ENCODE measurements at places on chromosomes 13 and 19. TPM values are rescaled to one million over a fixed set of nuclear protein-coding genes. Genes with fewer than 3 reads are reported as not detected.
A peak's percentile ranks its signal among the peaks of the same experiment; 100 is the strongest.

KIRREL2 gene
- not detected for total RNA-seq

ZNF571 gene
- 2.0 TPM for total RNA-seq

ZNF91 gene
- total RNA-seq, result 17.0 TPM

FFAR2 gene
- total RNA-seq, result not detected

CRLF1 gene
- total RNA-seq, result not detected

ZNF382 gene
- total RNA-seq, result 4.3 TPM

DNA sequence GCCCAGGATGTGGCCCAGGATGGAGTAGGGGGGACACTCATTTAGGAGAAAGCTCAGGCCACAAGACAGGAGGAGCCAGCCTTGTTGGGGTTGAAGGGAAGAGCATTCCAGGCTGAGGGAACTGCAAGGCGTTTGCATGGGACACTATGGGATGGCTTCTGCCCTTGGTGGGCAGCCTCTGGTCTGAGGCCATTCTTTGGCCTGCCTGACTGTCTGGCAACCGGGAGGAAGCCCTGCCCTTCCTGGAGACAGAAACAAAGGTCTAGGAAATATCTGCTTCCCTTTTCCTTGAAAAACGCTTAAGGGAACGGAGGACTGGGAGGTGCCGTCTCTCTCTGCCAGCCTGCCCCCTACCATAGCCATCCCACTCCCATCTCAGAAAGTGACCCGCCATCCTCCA lies 2.8 kb upstream of the ICAM1 start:
- peak; percentile 37 for DNase-seq

DNA sequence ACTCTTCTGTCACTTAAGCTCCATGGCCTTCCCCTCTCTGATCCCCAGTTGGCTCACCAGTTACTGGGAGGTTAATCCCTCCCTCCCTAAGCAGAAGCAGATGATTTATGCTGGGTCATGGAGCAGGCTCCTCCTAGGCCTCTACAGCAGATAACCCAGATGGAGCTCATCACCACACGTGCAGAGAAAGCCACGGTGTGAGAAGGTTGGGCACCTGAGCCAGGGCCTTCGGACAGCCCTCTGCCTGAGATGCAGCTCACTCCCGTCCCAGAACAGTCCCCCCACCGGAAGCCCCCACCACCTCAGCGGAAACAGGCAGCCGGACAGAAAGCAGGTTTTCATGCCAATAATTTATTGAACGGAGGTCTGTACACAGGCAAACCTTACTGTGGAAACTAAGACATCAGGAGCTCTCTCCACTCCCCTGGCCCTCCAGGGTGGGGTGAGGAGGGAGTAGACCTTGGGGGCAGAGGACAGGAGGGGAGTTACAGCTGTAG lies 9.8 kb downstream of the ZNF526 start:
- no peak for DNase-seq

DNA sequence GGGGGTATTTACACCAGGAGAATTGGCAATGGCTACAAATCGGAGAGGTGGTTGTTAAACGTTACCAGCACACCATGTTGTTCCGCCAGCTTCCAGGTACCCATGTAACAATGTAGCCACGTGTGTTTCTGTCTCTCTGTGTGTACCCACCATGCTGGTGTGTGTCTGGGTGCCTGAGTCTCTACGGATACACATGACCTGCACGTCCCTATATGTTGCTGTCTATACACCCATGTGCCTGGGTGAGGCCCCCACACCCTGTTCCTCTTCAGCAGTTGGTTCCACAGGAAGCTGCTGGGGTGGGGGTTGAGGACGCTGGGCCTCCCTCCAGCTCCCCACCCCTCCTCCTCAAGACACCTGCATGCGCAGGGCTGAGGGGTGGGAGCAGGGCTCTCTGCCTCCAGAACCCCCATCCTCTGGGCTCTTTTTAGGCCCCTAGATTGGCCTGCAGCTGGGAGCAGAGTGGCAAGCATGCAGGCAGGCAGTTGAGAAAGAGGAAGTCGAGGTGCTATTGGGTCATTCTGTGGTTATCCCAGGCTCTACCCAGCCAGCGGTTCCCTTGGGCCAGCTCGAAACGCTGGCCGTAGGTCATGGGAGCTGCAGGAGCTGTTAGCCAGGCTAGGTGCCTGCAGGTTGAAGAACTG lies at the start of gene ARHGEF18:
ARHGEF18 (plus strand) TSS at position 351 of the 644 bp plus-strand sequence. CDS start 13,954 bp downstream, outside the sequence.
- DNase-seq, result no peak

DNA sequence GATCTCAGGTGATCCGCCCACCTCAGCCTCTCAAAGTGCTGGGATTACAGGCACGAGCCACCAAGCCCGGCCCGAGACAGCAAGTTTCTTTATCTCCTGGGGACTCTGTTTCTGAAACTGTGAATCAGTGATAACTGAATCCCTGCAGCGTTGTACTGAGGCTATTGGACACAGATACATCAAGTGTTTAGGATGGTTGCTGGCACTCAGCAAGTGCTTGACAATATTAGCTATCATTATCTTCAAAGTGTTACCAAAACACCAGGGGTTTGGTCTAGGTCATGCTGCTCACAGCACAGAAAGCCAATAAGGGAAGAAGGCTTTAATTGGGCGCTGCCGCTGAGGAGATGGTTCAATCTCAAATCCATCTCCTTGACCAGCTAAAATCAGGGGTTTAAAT lies 20.5 kb upstream of the PNMA8C start:
- no peak for DNase-seq

DNA sequence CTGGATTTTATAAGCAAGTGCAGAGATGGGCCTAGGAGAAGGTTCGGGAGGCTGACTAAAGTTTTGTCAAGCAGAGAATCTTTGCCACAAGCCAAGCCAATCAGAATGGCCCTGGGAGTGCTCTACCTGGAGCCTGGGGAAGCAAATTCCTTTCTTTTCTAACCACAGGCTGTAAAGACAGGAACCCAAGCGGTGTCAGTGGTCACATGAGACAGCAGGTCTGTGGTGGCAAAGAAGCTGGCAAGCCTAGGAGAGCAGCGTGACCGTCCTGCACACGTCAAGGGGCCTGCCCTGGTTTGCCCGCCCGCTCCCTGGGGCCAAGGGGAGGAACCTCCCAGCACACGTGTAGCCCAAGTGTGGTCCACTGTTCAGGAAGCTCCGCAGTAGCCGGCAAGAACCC lies 90.8 kb downstream of the IPO5 start:
- DNase-seq, result no peak

- DNase-seq, result no peak
These were observed 88.7 kb downstream of the RNASEH2B start for GRCh38 chr13:50998326-50998725.

DNA sequence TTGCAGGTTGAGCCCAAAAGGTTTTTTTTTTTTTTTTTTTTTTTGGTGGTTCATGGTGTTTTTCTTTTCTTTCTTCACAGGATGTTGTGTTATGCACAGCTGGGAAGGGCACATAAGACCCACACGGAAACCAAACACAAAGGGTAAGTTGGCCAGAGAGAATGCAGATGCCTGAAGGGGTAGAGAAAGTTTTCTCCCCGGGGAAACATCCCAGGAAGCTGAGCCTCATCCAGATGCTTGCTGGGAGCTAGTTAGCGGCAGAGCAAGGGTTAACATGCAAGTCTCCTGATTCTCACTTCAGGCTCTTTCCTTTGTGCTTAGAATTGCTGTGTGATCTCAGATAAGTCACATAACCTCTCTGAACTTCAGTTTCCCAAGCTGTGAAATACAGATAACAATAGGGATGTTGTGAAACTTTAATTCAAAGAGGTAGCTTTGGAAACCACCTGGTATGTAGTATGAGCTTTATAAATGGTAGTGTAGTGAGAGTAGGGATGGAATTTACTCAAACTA lies 3.1 kb downstream of the ADGRE1 start:
- DNase-seq, result no peak

DNA sequence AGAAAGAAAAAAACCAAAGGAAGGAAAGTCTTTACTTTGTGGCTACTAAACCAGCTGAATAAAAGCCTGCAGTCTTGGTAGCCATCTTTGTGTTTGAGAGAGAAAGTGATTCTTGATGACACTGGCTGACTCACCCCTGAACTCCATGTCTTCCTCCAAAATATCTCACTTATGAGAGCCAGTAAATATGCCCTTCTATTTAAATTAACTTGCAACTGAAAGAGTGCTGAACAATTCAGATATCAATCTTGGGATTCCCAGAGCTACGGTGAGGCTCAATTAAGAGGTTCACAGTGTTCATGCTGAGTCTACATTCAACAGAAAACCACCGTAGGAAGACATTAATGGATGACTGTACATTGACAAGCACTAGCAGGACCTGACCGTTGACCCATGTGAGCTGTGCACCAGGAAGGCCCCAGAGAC lies 57.9 kb downstream of the KCTD12 start:
- DNase-seq, result no peak

GRCh38 chr13:84873951-84874350 lies 925.3 kb downstream of the SLITRK6 start:
- no peak for DNase-seq

GRCh38 chr19:50239921-50240590 lies 36.6 kb downstream of the MYH14 start:
- no peak for DNase-seq

Measured in endothelial cell of umbilical vein (primary cell).